Uterus (tissue), 4 donors: ENCODE measurements at places on chromosomes 12 and 14. TPM values are rescaled to one million over a fixed set of nuclear protein-coding genes. Genes with fewer than 3 reads are reported as not detected.

GRCh38 chr14:102593825-102594137, 1.3 kb downstream of the RCOR1 start:
- DNase-seq: no peak

DNA sequence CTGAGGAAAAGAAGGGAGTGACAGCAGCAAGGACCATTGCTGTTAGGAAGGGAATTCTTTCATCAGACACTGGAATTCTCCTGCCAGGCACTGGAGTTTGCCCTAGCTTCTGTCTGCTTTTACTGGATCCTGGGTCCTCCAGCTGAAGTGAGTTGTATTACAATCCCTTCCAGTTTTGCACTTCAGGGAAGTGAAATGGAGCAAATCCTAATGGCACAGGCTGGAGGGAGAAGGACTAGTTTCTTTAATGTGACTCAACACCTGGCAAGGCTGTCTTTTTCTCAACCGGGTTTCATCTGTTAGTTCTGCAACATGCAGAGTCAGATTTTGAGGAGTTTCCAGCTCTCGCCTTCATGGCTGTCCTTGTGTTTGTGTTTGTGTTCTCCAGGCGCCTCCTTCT, 45.8 kb downstream of the ETV6 start:
- peak; percentile 39 for DNase-seq

- DNase-seq: no peak
These were observed 41.2 kb downstream of the YLPM1 start for GRCh38 chr14:74804219-74804825.

DNA sequence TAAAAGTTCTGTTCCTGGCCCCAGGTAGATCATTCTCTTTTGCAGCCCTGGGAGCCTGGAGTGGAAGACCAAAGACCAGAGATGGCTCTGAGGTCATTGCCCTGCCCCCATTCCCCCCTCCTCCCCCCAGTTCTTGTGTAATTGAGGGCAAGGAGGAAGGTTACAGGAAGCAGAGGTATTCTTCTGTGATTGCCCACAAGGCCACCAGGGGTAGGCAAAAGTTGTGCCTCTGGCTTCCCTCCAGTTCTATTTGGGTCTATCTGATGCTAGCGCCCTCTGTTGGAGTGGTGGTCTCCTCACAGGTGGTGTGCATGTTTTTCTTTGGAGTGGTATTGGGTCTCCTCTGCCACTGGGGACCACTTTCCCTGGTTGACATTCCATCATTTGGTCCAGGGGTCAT, 41.2 kb upstream of the CRY1 start:
- DNase-seq: no peak

DNA sequence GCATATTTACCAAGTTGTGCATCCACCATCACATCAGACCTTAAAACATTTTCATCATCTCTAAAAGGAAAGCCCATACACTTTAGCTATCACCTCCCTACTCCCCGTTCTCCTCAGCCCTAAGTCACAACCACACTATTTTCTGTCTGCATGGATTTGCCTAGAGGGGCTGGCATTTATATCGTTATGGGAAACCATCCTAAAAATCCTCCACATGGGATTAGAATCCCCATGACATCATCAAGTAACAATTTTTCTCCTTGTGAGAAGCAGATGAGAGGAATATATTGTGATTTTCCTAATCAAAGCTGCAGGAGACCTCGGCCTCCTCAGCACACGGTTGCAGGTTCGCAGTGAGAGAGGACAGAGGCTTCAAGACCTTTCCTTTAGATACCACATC, 114.1 kb downstream of the SLC15A4 start:
- DNase-seq: no peak

GRCh38 chr14:22465201-22465840, 123.7 kb downstream of the DAD1 start:
- no peak for DNase-seq

DNA sequence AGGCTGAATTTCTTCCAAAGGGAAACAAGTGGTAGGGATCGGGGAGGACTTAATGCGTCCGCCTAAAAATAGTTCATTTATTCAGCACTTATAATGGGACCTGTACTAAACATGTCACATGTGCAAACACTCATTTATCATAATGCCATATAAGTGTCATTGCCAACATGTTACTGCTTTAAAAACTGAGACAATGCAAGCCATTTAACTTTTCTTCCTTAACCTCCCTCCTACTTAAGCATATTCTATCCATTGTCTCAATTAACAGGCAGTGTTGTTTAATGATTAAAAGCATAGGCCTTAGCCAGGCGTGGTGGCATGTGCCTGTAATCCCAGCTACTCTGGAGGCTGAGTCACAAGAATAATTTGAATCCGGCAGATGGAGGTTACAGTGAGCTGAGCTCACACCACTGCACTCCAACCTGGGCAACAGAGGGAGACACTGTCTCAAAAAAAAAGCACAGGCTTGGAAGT, 13.5 kb upstream of the SCFD1 start:
- no peak for DNase-seq

GRCh38 chr12:57216014-57216911, at the start of gene NXPH4:
TSS of gene NXPH4 (plus strand) at chr12:57216794. CDS start at chr12:57216970, 176 bp downstream.
- DNase-seq: peak; percentile 47

- DNase-seq: no peak
These were observed 1.7 kb upstream of the TMPO start for GRCh38 chr12:98513379-98514322.

The TIMM9 gene
- total RNA-seq: 36.6 TPM

The SOCS2 gene
- total RNA-seq: 78.6 TPM

The HOTAIR gene
- total RNA-seq: 1.2 TPM

The TRHDE gene
- total RNA-seq: 0.77 TPM

The PLEKHG3 gene
- total RNA-seq: 178 TPM
